Glutamatergic neuron (in vitro differentiated cells): ENCODE measurements at places on chromosomes 2 and 18. TPM values are rescaled to one million over a fixed set of nuclear protein-coding genes. Genes with fewer than 3 reads are reported as not detected.
A peak's percentile ranks its signal among the peaks of the same experiment; 100 is the strongest.

Gene DSC1
- total RNA-seq = not detected

Gene LNPK
- 78.2 TPM for total RNA-seq

Gene WDR33
- 54.5 TPM for total RNA-seq

- no peak overlapping the region for H3K4me3 ChIP-seq
- no peaks in the 10 kb centered on the region for H3K36me3 ChIP-seq
- H3K27ac ChIP-seq = no peak overlapping the region
- no peaks in the 10 kb centered on the region for H3K4me1 ChIP-seq
These were observed 613.5 kb upstream of the SETBP1 start for GRCh38 chr18:44067186-44067585.

GRCh38 chr2:240460781-240461431 is 25.4 kb downstream of the GPC1 start:
- H3K27ac ChIP-seq = no peak overlapping the region
- H3K27me3 ChIP-seq = peaks cover 24% of the 10 kb centered on the region
- no peak overlapping the region for H3K4me3 ChIP-seq
- peak; percentile 43 for DNase-seq

DNA sequence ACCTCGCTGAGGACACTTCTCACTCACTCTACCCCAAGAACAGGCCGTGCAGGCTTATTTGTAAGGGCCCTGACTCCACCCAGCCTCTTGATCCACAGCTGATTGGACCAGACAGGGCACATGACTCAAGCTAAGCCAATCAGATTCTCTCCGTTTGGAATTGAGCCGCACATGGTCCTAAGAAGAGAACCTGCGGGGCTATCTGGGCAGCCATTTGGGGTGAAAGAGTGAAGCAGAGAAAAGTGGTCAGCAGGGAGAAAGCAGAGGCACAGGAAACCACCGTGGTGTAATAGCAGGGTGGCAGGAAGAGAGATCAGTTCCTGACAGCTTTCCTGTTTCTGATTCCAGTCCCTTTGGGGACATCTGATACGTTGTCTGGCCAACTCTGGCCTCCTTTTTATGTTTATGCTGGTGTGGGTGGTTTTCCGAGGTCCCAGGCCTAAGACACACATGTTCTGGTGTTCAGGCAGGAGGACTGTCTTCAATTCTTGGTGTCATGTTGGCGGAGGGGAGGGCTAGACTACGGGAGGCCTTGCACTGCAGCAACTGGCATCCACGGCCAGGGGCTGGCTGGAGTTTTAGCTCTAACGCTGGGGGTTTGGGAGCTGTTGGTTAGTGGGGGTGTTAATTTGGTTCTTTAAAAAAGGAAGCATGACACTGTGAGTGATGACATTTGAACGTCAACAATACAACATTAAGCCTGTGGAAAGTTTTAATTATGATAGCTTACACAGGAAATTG is 26.1 kb upstream of the SPTBN1 start:
- no peak overlapping the region for H3K27ac ChIP-seq
- peaks cover 2% of the 10 kb centered on the region for H3K27me3 ChIP-seq
- no peaks in the 10 kb centered on the region for H3K36me3 ChIP-seq
- H3K4me1 ChIP-seq = peaks cover 11% of the 10 kb centered on the region

- peaks cover 11% of the 10 kb centered on the region for H3K36me3 ChIP-seq
- no peaks in the 10 kb centered on the region for H3K27me3 ChIP-seq
- no peak overlapping the region for H3K27ac ChIP-seq
- H3K4me3 ChIP-seq = no peak overlapping the region
- H3K4me1 ChIP-seq = no peaks in the 10 kb centered on the region
These were observed 257.3 kb upstream of the HNMT start for GRCh38 chr2:137706786-137707613.

- no peak overlapping the region for H3K27ac ChIP-seq
- no peak overlapping the region for H3K4me3 ChIP-seq
- no peaks in the 10 kb centered on the region for H3K4me1 ChIP-seq
- DNase-seq = no peak
These were observed 51.8 kb upstream of the RAB27B start for GRCh38 chr18:54776282-54776977.

GRCh38 chr2:190815226-190815625 is 65.4 kb upstream of the GLS start:
- H3K27me3 ChIP-seq = no peaks in the 10 kb centered on the region
- no peak for DNase-seq
- no peak overlapping the region for H3K27ac ChIP-seq
- no peak overlapping the region for H3K4me3 ChIP-seq

DNA sequence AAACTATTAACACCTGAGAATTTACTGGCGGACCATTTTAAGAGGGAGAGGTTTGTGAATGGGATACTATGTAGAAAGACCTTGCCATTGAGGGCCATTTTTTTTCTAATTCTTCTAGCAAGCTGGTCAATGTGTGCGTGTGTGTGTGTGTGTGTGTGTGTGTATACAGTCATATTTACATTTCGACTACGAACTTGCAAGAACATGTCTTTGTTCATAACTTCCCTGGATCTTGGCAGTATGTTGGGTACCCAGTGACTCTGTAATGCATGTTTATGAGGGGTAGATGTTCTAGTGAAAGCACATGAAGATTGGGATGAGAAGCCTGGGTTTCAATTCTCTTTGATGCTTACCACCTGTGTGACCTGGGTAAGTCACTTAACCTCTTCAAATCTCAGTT is 133.6 kb downstream of the UBE2E3 start:
- no peaks in the 10 kb centered on the region for H3K27me3 ChIP-seq
- no peak overlapping the region for H3K4me3 ChIP-seq
- no peaks in the 10 kb centered on the region for H3K4me1 ChIP-seq

DNA sequence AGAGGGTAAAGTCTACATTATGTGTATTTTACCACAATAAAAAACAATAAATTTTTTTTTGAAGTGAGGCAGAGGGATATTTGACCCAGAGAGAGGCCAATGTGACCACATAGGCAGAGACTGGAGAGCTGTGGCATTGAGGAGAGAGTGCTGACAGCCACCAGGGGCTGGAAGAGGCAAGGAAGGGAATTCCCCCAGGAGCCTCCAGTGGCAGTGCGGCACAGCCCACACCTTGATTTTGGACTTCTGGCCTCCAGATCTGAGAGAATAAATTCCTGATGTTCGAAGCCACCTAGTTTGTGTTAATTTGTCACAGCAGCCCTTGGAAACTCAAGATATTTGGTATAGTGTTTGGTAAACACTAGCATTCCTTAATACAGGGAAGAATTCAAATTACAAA is 22.7 kb downstream of the ANKRD29 start:
- H3K36me3 ChIP-seq = peaks cover 4% of the 10 kb centered on the region
- H3K27me3 ChIP-seq = peaks cover 2% of the 10 kb centered on the region

DNA sequence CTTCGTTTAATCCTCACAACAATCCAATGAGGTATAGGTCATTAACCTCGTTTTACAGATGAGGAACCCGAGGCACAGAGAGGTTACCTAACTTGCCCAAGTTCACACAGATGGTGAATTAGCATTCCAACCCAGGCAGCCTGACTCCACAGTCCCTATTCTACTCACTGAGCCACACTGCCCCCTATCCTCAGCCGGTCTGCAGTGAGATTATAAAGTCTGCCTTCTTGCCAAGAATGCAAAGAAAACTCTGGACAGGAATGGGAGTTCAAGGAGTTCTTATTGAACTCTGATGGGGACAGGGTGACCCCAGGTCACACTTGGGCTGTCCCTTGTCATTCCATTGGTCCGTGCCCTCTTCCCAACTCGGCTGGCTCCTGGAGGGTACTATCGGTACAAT is 118.1 kb upstream of the MSH6 start:
- no peak overlapping the region for H3K27ac ChIP-seq
- DNase-seq = no peak
- H3K36me3 ChIP-seq = no peaks in the 10 kb centered on the region
- peaks cover 9% of the 10 kb centered on the region for H3K4me1 ChIP-seq
- no peak overlapping the region for H3K4me3 ChIP-seq
- H3K27me3 ChIP-seq = peaks cover 5% of the 10 kb centered on the region
